ENCODE measurements at places on chromosomes 1 and 21.

DNA sequence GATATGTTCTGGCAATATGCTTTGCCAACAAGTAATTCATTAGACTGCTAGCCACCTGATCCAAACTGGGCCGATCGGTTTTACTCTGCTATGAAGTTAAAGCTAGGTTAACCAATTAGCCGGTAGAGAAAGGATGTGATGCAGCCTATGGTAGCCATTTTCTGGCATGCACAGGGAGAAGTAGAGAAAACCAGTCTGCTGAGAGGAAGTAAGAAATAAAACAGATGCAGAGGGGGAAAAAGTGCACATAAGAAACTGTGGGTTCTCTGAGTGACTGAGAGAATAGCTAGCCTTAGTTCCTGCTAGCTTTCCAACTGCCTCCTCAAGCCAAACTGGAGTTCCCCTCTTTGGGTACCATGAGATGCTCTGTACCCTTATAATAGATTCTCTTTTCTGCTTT lies 52.8 kb downstream of the ARID4B start:
- DNase-seq = peak; percentile 16

DNA sequence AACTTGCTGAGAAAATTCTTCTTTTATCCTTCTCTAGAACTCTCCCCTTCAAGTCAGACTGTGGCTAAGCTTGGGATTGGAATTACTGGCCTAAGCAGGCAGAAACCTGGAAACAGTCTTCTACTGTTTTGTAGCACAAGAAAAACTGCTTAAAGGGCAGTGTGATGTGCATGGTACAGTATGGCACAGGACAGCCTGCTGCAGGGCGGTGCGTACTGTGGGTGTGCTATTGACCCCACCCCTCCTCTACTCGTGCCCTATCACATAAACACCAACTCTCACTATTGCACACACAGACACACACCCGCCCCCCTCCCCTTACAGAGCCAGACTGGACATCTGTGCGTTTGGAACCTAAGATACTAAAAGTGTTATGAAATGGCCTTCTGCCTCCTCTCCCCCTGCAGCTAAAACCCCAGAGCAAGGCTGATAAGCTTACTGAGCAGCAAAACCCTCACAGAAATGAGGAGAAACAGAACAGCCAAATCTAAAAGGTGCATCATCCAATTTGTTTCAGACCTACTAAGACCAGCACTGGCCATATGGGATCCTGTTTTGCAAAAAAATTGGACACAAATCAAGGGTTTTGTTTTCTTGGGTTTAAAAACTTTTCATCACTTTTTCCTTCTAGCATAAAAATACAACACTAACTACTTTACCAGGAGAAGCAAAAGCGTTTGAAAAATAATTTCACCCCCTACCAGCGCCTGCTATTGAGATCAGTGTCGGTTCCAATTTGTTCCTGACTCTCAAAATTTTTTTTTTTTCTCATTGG lies 355.8 kb upstream of the LYPLAL1 start:
- peak; percentile 23 for DNase-seq

GRCh38 chr1:230069796-230070195 lies 2.8 kb downstream of the GALNT2 start:
- DNase-seq = no peak

GRCh38 chr1:207831517-207832327 lies 79.2 kb downstream of the CD34 start:
- DNase-seq = no peak

DNA sequence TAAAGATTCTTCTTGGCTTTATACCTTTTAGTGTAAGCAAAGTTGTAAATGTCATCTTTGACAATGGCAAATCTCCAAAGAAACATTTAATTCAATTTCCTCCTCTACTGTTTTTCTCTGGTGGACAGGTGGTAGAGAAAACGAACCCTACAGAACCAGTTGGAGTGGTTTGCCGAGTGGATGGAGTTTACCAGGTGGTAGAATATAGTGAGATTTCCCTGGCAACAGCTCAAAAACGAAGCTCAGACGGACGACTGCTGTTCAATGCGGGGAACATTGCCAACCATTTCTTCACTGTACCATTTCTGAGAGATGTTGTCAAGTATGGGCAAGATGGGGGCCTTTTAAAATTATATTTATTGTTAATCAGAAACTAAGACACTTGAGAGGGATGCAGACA lies 25.8 kb downstream of the UAP1 start:
- no peak for DNase-seq
